ENCODE measurements at places on chromosomes 2 and 18. TPM values are rescaled to one million over a fixed set of nuclear protein-coding genes. Genes with fewer than 3 reads are reported as not detected.

DNA sequence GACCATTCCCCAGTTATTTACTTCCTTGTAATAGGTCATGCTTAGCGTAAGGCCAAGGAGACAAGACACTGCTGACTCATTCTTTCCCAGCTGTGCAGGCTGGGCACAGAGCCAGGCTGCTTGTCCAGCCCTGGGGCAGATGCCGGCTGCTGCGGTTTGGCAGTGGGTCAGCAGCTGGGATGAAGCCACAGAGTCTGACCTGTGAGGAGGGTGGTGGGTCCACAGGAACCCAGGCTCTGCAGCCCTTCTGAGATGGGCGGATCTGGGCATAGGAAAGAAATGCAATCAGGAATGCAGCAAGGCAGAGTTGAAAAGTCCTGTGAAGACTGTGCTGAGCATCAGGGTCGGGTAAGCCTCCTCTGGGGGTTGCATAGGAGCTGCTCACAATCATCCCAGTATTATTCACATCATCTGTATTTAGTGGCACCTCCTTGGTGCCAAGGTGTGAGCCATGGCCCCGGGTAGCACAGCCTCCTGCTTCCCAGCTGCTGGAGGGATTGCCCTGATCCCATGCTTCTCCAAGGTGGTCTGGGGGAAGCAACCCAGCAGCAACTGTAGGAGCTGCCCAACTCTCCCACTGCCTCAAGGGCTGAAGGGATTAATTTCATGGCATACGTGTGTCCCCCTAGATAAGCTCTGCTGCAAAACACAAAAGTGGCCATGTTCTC is 139.0 kb downstream of the DDX1 start:
- no peaks in the 10 kb centered on the region for H3K27me3 ChIP-seq
- no peaks in the 10 kb centered on the region for H3K36me3 ChIP-seq
- no peak overlapping the region for H3K4me3 ChIP-seq
- H3K27ac ChIP-seq = no peak overlapping the region

Gene CNGA3
- 0.05 TPM for polyA plus RNA-seq

Gene SH2D6
- polyA plus RNA-seq = 0.55 TPM

- no peak overlapping the region for H3K27ac ChIP-seq
- no peaks in the 10 kb centered on the region for H3K27me3 ChIP-seq
- no peak overlapping the region for H3K4me3 ChIP-seq
- no peak for DNase-seq
- H3K36me3 ChIP-seq = no peaks in the 10 kb centered on the region
Measured at GRCh38 chr18:42338683-42339082, 383.6 kb downstream of the PIK3C3 start.

GRCh38 chr18:61569176-61569892 is 236.1 kb downstream of the CDH20 start:
- H3K36me3 ChIP-seq = no peaks in the 10 kb centered on the region
- DNase-seq = no peak
- no peaks in the 10 kb centered on the region for H3K4me1 ChIP-seq
- H3K27me3 ChIP-seq = no peaks in the 10 kb centered on the region

Measured in thymus (tissue), 14 donors.